ENCODE measurements at places on chromosomes 4 and X.
A peak's percentile ranks its signal among the peaks of the same experiment; 100 is the strongest.

- DNase-seq: no peak
Observed at GRCh38 chr4:169921732-169922131, 104.5 kb downstream of the MFAP3L start.

GRCh38 chr4:53963781-53964180 lies 100.6 kb downstream of the CHIC2 start:
- DNase-seq: no peak

DNA sequence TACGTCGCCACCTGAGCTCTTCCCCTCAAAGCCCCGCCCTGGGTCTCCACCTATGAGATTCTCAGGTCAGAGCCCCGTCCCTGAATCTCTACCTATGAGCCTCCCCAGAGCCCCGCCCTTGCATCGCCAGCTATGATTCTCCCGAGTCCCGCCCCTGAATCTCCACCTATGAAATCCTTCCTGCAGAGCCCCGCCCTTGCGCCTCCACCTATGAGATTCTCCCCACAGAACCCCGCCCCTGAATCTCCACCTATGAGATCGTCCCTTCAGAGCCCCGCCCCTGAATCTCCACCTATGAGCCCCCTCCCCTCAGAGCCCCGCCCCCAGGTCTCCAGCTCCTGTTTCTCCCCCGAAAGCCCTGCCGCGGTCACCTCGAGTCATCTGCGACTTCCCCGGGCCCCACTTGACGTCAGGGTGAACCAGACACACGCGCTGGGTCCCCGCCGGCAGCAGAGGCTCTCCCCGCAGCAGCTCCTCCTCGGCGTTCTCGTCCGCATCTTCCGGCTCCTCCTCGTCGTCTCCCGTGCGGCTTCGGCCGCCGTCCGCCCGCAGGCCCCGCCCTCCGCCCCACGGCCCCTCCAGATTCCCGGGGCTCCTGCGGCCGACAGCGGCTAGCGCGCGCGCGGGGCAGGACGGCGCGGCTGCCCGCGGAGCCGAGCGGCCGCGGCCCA lies 393 bp downstream of the GTPBP6 start:
- peak; percentile 98 for DNase-seq

GRCh38 chr4:94941706-94942105 lies 184.0 kb downstream of the BMPR1B start:
- no peak for DNase-seq

DNA sequence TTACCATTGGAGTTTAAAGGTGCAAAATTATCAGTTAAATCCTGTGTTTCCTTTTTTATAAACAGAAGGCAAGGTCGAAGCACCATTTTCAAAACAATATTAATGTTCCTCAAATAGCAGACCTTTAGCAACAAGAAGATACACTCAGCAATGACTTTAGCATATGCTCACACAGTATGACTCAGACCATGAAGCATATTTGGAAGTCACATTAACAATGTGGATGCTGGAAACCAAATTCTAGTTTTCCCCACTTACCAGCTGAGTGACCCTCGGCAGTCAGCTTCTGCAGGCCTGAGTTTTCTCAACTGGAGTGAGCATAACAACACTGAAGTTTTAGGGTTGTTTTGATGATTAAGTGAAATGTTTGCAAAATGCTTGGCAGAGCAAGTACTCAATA lies 130.5 kb downstream of the ANK2 start:
- DNase-seq: no peak

- no peak for DNase-seq
Observed at GRCh38 chr4:13240066-13240465, 244.1 kb downstream of the RAB28 start.

- no peak for DNase-seq
Observed at GRCh38 chr4:168383510-168383909, 65.0 kb upstream of the DDX60 start.

- no peak for DNase-seq
Observed at GRCh38 chr4:143641361-143641760, 59.1 kb downstream of the FREM3 start.

DNA sequence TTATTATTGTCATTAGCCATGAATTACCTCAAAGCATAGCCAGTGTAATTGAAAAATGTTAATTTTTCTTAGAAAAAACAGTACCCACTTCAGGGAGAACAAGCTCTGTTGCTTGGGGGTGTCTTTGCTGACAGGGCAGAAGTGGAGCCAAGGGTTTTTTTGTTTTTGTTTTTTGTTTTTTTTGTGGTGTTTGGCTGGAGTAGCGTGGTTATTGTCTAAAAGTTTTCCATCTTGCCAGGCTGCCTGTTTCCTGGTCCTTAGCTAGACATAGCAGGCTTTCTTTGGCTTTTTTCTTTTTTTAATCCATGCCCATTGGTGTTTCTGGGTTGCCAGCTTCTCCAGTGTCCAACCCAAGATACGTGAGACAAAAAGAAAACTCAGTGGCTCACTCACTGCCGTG lies 61.5 kb downstream of the CASP3 start:
- DNase-seq: no peak

DNA sequence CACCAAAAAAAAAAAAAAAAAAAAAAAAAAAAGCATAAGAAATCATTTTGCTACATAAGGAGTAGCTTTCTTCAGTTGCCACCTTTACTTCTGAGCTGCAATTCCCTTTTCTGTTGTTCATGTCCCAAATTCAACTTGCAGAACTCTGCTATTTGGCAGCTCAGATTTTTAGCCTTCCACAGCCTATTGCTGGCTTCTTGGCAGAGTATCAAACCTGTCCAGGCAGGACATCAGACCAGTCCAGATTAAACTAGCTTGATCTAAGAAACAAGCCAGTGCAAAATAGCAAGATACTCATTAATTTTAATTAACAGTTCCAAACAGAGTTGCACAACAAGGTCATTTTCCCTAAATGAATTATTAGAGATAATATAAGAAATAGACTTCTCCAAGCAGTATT lies 123.6 kb upstream of the NR3C2 start:
- DNase-seq: no peak

- DNase-seq: no peak
Observed at GRCh38 chr4:22456291-22456690, 59.6 kb downstream of the ADGRA3 start.

- DNase-seq: no peak
Observed at GRCh38 chr4:121397941-121398601, 17.3 kb upstream of the QRFPR start.

DNA sequence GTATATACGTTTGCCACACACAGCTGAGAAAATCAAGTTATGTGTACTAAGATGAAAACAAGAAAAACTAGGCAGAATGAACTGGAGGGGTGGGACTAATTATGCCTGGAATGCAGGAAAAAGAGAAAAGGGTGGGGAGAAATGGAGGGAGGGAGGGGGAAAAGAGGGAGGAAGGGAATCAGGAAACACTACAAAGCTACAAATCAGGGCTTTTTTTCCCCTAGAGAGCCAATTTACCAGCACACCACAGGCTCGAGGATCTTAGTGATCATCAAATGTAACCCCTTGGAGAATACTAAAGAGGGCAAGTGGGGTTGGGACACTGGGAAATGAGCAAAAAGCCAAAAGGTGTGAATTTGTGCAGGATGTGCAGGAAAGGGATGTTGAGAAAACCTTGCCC lies 451.9 kb downstream of the SMARCA1 start:
- DNase-seq: no peak

DNA sequence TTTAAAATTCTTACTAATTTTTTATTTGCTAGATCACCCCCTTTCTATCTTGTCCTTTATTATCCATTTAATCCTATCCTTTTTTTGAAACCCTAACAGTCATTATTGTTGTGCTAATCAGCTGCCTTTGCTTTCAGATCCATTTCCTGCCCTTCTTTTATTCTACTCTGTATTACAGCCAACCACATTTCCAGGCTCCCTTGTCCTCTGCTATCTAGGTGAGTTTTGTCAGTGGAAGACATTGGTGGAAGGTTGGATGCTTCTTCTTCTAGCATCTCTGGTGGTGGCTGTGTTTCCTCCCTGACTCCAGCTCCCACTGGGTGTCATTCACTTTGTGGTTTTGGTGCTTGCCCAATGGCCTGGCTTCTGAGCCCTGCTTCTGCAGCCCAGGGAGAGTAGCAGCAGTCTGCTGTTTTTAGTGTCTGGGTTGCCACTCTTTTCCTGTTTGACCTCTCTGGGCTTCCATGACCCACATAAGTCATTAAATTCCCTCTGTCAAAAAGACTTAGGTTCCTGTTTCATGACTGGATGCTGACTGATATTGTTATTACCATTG lies 225.2 kb upstream of the PGRMC2 start:
- DNase-seq: no peak

GRCh38 chr4:3680656-3681055 lies 85.5 kb upstream of the ADRA2C start:
- no peak for DNase-seq

DNA sequence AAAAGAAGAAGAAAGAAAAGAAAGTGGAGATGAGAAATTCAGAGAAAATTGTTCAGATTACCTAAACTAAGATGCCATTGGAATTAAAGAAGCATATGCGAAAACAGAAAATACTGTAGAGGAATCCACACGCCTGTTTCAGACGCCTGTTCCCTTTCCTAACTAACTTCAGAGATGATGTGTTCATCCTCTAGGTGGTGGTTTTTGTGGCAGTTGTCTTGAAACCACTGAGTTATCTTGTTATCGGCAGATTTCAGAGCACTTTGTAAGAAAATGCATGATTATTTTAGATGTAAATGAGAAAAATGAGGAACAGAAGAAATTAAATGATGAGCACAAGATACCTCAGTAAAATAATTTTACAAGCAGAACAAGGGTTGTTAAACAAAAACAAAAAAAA lies 48.3 kb downstream of the FUNDC1 start:
- DNase-seq: no peak

DNA sequence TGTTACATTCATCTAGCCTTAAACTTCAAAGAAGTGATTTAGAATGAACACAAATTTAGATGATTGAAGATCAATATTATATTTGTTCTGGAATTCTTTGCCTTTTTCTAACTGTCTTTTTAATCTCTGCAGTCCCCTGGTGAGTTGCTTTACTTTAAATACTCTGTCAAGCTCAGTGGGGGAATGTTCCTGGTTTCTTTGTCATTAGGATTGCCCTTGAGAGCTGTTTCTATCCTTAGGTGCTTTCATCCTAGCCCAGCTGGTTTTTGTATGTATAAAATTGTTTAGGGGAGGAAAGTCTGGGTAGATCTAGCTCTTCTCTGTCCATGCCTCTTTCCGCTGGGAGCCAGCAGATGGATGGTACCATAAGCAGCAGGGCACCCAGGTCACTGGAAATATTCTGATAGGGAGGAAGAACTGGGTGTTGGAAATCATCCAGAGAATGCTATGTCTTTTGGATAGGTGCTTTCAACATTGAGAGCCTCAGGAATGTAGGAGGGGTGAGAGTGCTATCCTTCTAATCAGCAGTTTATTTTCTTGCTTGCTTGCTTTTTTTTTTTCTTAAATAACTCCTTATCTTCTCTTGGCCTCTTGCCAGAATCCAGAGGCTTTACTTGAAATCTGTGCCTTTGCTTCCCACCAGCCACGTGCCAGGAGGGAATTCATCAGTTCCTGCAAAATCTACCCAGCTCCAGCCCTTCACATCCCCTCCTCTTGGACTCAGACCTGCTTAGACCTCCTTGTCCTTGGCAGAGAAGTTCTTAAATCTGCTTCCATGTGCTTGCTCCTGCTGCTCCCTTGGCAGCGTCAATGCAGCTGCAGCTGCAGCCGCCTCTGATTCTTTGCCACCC lies 215.3 kb upstream of the ANXA3 start:
- DNase-seq: no peak

- DNase-seq: no peak
Observed at GRCh38 chr4:175440786-175441185, 371.3 kb downstream of the GPM6A start.

All from CD4-positive, alpha-beta T cell treated with Interleukin-1 beta for 1 hour (primary cell).